ENCODE measurements at places on chromosomes 12 and 14.
A peak's percentile ranks its signal among the peaks of the same experiment; 100 is the strongest.

DNA sequence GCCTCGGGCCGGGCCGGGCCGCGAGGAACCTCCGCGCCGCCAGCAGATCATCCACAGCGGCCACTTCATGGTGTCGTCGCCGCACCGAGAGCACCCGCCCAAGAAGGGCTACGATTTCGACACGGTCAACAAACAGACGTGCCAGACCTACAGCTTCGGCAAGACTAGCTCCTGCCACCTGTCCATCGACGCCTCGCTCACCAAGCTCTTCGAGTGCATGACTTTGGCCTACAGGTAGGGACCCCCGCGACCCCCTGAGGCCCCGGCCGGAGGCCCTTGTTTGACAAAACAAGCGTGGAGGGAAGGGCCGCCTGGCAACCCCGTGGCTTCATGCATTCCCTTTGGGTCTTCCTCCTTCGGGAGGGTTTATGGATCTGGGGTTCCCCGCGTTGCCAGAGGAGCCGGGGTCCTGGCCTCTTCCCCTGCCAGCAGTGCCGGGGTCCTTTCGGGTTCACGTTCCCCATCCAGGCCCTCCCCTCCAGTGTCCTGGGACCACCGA, 526 bp downstream of the MLXIP start:
- DNase-seq = peak; percentile 25

GRCh38 chr12:66746489-66747201, 67.8 kb upstream of the GRIP1 start:
- DNase-seq = no peak

- peak; percentile 19 for DNase-seq
These were observed 278.9 kb upstream of the CRY1 start for GRCh38 chr12:107372229-107372658.

DNA sequence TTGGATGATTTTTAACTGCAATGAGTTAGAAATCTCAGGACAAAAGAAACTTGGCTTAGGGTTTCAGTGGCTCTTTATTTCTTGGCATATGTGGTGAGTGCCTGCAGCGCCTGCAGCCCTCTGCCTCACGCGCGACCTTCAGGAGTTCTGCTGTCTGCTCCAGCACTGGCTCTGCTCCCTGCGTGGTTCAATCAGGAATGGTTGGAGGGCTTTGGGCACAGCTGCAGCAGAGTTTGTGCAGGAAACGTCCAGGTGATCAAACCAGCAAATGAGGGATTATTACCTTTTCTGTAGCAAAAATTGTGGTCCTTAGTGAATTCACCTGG, 19.8 kb downstream of the PPM1H start:
- DNase-seq = no peak

GRCh38 chr12:95116773-95117172, 43.4 kb upstream of the NR2C1 start:
- DNase-seq = no peak

- no peak for DNase-seq
These were observed 245.0 kb downstream of the NUBPL start for GRCh38 chr14:31806249-31806648.

GRCh38 chr14:54350203-54350602, 46.6 kb upstream of the CDKN3 start:
- no peak for DNase-seq

GRCh38 chr12:1760566-1761382, 59.6 kb upstream of the LRTM2 start:
- no peak for DNase-seq

DNA sequence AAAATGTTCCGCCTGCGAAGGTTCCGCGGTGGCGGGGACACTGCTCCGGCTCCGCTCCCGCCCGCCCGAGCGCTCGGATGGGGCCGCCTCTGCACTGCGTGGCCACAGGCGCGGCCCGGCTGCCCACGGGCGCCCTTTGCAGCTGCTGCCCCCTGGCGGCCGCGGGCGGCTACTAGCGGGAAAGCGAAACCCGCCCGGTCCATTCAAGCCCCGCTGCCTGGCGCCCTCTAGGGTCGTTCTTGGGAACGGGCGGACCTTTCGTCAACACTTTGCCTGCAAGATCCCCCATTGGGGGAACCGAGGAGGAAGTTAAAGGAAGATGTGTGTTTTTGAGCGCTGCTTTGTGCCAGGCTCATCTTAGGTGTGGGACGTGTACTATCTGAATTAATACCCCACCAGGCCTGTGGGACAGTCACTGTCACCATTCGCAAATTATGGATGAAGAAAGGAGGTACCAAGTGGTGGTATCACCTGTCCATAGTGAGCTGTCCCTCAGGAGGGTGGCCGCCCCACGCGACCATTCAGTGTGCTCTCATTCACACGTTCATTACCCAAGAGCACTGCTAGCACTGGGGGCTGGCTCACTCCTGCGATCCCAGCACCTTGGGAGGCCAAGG, 19.4 kb downstream of the GPR132 start:
- peak; percentile 95 for DNase-seq

- DNase-seq = peak; percentile 98
These were observed at the start of gene SDSL for GRCh38 chr12:113422030-113422885. TSS of gene SDSL (plus strand) at chr12:113422380. CDS start at chr12:113427983, 5,603 bp downstream.

DNA sequence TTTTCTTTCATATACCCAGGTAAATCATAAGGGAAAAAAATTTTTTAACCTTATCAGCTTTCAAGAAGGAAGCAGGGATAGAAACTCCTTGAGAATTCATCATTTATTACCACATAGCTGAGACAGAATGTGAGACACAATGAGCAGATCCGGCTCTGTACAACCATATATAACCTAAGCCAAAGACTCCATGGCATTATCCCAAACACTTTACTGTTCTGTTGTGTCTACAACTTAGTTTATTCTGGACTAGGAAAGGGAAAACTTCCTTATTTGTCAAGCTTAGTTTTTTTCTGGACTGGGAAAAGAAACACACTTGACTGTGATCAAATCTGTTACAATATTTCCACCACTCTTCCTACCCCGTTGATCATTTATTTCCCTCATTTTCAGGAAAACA, 38.3 kb upstream of the CATSPERB start:
- no peak for DNase-seq

DNA sequence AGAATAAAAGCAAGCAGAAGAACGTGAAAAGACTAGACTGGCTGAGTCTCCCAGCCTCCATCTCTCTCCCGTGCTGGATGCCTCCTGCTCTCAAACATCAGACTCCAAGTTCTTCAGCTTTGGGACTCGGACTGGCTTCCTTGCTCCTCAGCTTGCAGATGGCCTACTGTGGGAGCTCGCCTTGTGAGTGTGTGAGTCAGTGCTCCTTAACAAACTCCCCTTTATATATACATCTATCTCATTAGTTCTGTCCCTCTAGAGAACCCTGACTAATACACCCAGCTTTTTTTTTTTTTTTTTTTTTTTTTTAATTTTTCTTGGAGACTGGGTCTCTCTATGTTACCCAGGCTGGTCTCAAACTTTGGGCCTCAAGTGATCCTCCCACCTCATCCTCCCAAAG, 46.9 kb downstream of the ACTN1 start:
- DNase-seq = no peak

DNA sequence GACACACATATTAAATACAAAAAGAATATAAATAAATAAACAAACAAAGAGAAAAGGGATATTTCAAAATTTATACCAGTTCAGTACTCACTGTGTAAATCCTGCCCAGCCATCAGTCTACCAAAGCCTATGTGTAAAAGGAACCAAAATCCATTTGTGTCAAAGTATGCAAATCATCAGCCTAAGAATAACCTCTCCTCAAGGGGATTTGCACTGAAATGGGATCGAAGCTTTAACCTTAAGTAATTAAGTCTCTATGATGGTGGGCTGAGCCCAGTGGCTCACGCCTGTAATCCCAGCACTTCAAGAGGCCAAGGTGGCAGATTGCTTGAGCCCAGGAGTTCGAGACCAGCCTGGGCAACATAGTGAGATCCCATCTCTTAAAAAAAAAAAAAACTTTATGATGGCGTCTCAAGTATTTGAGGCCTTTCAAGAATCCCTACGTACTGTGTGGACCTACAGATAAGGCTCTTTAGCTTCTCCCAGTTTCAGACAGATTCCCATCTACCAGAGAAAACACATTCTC, 57.8 kb upstream of the METAP2 start:
- DNase-seq = no peak

GRCh38 chr14:77582511-77582910, 33.9 kb downstream of the SPTLC2 start:
- no peak for DNase-seq

DNA sequence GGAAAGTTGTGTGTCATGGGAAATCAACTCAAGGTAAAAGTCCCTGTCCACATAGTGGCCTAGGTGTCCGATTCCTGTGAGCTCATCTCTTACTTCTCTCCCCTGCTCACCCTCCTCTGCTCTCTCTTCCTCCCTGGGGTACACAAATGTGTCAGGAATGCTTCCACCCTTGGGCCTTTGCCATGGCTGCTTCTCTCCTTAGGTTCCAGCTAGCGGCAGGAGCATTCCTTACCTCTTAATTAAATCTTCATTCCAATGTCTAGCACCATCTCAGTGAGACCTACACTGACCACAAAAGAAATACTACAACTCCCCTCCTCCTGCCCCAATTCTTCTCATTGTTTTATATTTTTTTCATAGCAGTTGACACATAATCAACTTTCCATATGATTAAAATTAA, 298.6 kb downstream of the PDZRN4 start:
- DNase-seq = no peak

GRCh38 chr12:65977384-65977783, 153.1 kb downstream of the HMGA2 start:
- DNase-seq = no peak

GRCh38 chr14:69828879-69829278, 31.8 kb upstream of the SLC10A1 start:
- DNase-seq = no peak

DNA sequence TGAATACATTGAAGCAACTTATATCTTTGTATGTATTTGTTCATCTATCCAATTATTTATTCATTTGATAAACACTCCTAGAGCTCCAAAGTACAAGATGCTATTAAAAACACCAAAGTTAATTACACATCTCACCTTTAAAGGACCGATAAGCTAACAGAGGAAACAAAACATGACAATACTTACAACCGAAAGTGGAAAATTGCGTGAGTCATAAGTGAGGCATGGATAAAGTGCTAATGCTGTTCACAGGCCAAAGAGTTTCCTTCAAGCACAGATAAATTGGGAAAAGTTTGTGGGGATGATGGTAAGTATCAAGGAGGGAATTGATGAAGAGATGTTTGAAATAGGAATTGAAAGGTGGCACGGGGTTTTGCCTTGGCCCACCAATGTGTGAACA, 172.8 kb upstream of the KITLG start:
- no peak for DNase-seq

- no peak for DNase-seq
These were observed 4.1 kb downstream of the CYP46A1 start for GRCh38 chr14:99688210-99688581.

DNA sequence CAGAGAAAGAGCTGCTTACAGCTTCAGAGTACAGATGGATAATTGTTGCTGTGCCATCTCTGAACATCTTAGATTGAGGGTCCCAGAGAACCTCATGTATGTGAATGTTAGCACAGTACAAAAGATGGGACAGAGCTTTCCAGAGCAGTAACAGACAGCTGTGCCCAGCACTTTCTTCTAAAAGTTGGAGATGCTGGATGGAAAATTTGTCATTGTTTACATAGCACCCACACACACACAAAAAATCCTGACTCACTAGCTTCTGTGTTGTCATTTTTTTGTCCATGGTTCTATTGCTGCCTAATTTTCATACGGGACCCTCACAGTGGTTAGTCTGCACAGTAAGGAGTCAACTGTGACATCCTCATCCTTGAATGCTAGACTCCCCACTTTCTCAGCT, 374.7 kb downstream of the DIO2 start:
- DNase-seq = no peak

DNA sequence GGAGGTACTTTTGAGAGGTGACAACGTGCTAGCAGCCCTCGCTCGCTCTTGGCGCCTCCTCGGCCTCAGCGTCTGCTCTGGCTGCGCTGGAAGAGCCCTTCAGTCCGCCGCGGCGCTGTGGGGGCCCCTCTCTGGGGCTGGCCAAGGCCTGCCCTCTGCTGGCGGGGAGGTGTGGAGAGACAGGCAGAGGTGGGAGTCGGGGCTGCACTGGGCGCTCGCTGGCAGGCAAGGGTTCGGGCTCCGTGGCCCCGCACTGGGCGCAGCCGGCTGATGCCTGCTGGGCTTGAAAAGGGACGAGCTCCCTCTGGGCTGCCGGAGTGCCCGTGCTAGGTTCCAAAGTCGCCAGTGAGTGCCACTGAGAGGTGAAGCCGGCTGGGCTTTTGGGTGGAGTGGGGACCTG, 580.0 kb downstream of the DIO2 start:
- no peak for DNase-seq
